ENCODE measurements at places on chromosomes 1 and 21. TPM values are rescaled to one million over a fixed set of nuclear protein-coding genes. Genes with fewer than 3 reads are reported as not detected.

ALX3 gene
- polyA plus RNA-seq: not detected

PLA2G2D gene
- polyA plus RNA-seq: not detected

OR10J4 gene
- polyA plus RNA-seq: not detected

GBP4 gene
- 43.1 TPM for polyA plus RNA-seq

MYOG gene
- not detected for polyA plus RNA-seq

SUSD4 gene
- polyA plus RNA-seq: not detected

SLC45A1 gene
- 0.16 TPM for polyA plus RNA-seq

CFHR2 gene
- not detected for polyA plus RNA-seq

FTCD gene
- not detected for polyA plus RNA-seq

FAM177B gene
- not detected for polyA plus RNA-seq
